Amniotic stem cell (primary cell): ENCODE measurements at places on chromosomes 16 and 17.

DNA sequence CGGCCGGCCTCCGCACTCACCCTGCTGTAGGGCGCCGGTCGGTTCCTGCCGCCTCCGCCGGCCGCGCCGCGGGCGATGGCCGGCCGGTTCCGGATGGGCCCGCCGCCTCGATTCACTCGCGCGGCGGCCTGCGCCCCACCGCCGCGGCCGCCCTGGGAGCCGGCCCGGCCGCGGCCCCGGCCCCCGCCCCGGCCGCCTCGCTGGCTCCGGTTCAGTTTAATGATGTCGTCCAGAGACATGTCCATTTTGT lies 158 bp downstream of the ALYREF start:
- DNase-seq, result no peak

DNA sequence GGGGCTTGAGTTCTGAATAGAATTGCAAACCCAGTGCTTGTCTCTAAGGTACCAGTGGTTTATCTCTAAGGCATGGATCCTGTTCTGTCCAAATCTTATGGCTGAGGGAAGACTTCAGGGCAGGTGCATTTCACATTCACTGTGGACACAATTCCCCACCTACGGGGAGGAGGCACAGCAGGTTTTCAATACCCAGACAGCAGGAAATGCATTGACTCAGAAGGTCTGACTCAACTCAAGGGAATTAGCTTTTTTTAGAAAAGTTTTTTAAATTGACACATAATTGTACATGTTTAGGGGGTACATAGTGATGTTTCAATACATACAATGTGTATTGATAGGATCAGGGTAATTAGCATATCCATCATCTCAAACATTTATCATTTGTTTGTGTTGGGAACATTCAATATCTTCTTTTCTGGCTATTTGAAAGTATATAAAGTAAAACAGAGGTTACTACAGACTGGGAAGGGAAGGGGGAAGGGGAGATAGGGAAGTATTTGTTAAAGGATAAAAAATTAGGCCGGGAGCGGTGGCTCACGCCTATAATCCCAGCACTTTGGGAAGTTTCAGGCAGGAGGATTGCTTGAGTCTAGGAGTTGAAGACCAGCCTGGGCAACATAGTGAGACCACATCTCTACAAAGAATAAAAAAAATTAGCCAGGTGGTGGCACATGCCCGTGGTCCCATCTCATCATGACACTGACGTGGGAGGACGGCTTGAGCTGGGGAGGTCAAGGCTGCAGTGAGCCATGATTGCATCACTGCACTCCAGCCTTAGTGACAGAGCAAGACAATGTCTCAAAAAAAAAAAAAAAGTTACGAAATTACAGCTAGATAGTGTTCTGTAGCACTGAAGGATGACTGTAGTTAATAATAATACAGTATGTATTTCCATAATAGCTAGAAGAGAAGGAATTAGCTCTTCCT lies 54.9 kb downstream of the RGS9 start:
- no peak for DNase-seq

DNA sequence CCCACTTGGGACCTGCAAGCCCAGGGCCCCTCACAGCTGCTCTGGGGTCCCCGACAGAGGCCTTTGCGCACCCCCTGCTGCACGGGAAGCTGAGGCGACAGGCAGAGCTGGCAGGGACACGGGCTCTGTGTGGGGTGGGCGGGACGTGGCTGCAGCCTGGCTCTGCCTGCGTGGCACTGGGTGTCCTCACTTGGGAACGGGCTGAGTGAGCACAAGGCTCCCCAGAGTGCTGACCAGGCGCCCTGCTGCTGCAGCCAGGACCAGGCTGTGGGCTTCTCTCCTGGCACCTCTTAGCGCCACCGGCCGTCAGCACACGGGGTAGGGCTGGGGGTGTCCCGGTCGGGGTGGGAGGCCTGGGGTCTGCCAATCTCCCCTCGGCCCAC lies 6.6 kb downstream of the C1QTNF8 start:
- DNase-seq, result no peak

DNA sequence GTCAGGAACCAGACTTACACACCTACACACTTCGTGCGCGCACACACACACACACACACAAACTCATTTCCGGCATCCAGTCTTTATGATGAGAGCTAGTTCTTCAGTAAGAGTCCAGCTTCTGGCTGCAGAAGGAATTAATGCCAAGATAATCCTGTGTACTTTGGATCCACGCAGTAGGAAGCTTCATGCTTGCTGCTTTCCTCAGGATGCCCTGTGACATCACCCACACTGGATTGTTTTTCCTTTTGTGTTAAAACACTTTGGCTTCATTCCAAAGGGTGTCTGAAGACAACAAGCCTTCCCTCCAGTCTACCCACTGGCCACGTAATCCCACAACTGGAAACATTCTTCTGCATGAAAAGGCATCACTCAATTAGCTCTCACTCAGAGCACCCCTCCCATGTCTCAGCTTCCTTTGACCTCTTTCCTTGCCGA lies 35.4 kb downstream of the KCNJ16 start:
- DNase-seq, result no peak

DNA sequence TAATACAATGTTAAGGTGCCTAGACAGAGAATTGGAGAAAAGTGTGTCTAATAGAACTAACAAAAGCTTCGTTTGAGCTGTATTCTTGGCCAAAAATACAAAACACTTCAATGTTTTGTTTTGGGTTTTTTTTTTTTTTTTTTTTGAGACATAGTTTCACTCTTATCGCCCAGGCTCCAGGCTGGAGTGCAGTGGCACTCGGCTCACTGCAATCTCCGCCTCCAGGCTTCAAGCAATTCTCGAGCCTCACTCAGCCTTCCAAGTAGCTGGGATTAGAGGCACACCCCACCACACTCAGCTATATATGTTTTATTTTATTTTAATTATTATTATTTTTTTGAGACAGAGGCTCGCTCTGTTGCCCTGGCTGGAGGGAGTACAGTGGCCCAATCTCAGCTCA lies 38.3 kb upstream of the CARMIL2 start:
- no peak for DNase-seq

DNA sequence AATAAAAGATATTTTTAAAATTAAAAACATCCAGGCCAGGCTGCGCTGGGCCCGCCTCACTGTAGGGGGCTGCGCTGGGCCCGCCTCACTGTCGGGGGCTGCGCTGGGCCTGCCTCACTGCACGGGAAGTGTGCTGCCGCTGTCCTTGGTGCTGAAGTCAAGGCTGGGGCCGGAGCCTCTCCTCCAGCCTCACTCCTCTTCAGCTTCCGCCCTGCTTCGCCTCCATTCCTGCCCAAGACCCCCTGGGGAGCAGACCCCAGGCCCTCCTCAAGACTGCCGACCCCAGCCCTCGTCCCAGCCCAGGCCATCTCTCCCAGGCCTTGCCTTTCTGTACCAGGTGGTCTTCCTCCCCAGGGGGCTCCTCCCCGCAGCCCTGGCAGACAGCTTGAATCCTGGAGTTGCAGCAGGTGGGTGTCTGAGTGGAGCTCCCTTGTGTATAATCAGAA lies 26.2 kb downstream of the ENDOV start:
- DNase-seq, result peak; percentile 2

DNA sequence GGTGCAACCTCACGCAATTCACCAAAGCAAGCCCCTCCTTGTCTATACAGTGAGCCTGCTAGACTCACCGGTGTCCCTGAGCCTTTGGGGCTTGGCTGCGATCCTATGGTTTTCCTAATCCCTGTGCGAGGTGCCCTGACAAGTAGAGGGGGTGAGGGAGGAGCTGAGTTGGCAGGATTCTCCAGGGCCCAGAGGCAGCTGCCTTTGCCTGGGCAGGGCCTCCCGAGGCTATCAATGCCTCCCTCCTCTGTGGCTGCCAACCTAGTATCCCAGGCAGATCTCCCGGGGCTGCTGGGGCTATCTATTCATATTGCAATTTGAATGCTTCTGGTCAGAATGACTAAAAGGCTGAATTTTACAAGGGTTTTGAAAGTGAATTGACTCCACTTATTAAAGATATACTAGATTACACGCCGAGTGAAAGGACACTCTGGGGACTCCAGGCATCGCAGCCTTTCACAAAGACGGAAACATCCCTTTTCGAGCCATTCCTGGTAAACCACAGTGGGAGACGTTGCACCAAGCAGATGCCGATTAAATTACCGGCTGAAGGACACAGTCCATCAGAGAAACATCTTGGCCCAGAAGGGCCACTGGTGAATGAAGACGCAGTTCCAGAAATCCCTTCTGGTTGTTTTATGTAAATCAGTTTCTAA lies 11.3 kb upstream of the PITPNM3 start:
- DNase-seq, result no peak

DNA sequence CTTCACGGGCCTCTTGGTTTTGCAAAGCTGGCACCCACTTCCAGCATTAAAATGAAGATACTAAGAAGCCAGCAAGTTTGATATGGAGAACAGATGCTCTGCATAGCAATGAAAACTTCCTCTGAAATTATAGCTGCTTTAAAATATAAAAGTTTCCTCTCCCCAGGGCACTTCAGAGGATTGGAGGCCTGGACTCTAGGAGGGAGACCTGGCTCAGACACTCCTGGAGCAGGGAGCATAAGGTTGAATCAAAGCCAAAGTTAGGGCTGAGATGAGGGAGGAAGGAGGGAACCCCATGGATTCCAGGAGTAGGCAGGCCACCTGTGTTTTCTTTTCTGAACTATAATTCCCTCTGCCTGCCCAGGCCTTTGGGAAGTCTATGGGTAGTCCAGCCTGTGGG lies 176.0 kb upstream of the RPL38 start:
- no peak for DNase-seq

GRCh38 chr17:47850373-47850691 lies 631 bp downstream of the SP6 start:
- DNase-seq, result no peak

GRCh38 chr17:78862073-78863023 lies 21.7 kb upstream of the USP36 start:
- peak; percentile 93 for DNase-seq

DNA sequence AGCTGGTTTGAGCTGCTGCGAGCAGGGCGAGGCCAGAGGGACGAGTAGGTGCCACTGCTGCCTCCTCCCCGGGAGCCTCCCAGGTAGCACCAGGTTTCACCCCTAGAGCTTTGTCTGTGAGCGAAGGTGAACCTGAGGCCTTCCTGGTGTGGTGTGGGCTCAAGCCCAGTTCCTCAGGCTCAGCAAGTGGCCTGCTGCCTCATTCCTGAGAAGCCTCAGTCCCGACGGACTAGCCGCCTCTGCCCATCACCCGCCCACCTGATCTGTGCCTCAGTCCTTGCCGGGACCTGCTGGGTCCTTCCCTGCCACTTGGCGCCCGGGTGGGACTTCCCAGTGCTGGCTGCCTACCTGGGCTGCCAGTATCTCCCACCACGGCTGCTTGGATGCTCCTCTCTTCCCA lies 1.7 kb downstream of the NLRC3 start:
- DNase-seq, result no peak
